Breast epithelium (tissue), 4 donors: ENCODE measurements at places on chromosomes 4 and X. TPM values are rescaled to one million over a fixed set of nuclear protein-coding genes. Genes with fewer than 3 reads are reported as not detected.

Gene ODAPH
- not detected for total RNA-seq

Gene ARAP2
- 21.3 TPM for total RNA-seq

Gene RAB9B
- total RNA-seq = 1.9 TPM

- no peak overlapping the region for H3K4me3 ChIP-seq
- no peak for DNase-seq
- no peaks in the 10 kb centered on the region for H3K4me1 ChIP-seq
- no peaks in the 10 kb centered on the region for H3K36me3 ChIP-seq
These were observed 1566.5 kb upstream of the PCDH7 start for GRCh38 chr4:29153642-29154041.

DNA sequence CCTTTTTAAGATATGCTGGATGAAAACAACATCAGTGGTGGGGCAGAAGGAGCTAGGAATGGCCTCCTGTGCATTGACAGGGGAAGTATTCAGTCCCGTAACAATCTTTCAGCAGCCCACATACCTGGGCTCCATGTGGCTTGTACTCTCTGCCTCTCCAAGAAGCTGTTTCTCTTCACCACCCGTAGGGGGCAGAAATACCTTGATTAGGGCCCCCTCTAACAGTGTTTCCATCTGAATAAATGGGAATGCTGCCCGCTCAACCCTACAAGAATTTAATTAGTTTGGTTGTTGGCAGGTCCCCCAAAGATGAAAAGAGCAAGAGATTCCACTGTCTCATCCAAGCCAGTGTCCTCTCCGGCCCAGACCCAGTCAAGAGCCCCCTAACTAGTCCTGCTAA lies 155.2 kb downstream of the SMIM20 start:
- H3K4me3 ChIP-seq = no peak overlapping the region
- DNase-seq = no peak
- no peaks in the 10 kb centered on the region for H3K27me3 ChIP-seq

DNA sequence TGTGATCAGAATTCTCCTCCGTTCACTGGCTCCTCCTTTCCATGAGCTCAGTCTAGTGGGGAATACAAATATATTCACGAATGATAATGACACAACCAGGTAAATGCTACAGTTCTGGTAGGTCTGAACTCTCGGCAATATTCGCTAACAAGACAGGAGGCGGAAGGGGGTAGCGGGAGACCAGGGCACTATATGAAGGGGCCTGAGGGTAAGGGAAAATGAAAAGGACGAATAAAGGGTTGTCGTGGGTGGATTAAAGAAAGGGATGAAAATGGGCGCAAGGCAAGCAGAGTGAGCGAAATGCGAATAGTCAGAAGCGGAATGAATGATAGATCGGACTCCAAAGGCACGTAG lies 743 bp downstream of the NKAP start:
- H3K27ac ChIP-seq = peak overlapping the region; percentile 92
- H3K27me3 ChIP-seq = peaks cover 1% of the 10 kb centered on the region
- no peaks in the 10 kb centered on the region for H3K4me1 ChIP-seq
- H3K4me3 ChIP-seq = peak overlapping the region; percentile 70
- H3K36me3 ChIP-seq = no peaks in the 10 kb centered on the region

DNA sequence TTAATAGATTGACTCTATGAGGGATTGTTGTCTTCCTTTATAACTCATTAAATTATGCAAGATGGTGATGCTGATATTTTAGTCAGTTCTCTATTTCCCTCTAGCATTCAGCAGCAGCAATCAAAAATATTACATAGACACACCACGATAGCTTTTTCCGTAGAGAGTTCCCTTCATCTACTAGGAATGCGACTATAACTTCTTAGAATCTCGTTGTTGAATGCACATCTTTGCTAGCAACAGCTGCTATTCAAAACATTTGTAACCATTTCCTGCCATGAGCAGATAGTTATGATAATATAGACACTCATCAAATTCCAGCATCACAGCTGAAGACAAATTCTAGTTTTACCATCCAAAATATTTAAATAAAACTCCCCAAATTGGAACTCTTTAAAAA lies 147.4 kb upstream of the FGF13 start:
- H3K27me3 ChIP-seq = peaks cover 11% of the 10 kb centered on the region
- no peak overlapping the region for H3K27ac ChIP-seq
- no peak for DNase-seq
- H3K4me1 ChIP-seq = no peaks in the 10 kb centered on the region
- H3K4me3 ChIP-seq = no peak overlapping the region

Gene LRCH2
- total RNA-seq = 3.9 TPM

DNA sequence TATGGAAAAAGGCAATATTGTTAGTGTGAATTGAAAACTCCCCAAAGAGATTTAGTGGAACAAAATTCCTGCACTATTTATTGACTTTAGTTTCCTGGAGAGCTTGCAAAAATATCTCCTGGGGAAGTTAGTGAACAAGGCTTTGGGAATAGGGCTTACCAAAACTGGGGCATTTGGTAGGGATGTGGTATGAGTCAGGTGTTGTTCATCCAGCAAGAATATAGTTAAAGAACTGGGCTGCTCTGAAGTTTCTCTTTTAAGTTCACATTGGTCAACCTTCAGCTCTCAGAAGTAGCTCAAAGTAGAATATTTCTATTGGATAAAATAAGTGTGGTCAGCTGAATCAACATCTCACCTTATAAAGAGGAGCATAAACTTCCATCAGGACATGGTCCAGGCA lies 185.0 kb downstream of the CPE start:
- no peaks in the 10 kb centered on the region for H3K27me3 ChIP-seq
- no peaks in the 10 kb centered on the region for H3K4me1 ChIP-seq
- H3K36me3 ChIP-seq = no peaks in the 10 kb centered on the region
- no peak overlapping the region for H3K4me3 ChIP-seq

Gene LAMTOR3
- total RNA-seq = 79.3 TPM

Gene BEX5
- total RNA-seq = 3.3 TPM

Gene SSX1
- total RNA-seq = not detected

GRCh38 chr4:107834241-107834794 lies 9.6 kb downstream of the SGMS2 start:
- H3K27me3 ChIP-seq = no peaks in the 10 kb centered on the region
- no peak overlapping the region for H3K27ac ChIP-seq
- no peaks in the 10 kb centered on the region for H3K4me1 ChIP-seq
- H3K4me3 ChIP-seq = no peak overlapping the region
- no peak for DNase-seq

- H3K27me3 ChIP-seq = no peaks in the 10 kb centered on the region
- H3K36me3 ChIP-seq = no peaks in the 10 kb centered on the region
- no peaks in the 10 kb centered on the region for H3K4me1 ChIP-seq
- no peak overlapping the region for H3K4me3 ChIP-seq
- no peak overlapping the region for H3K27ac ChIP-seq
These were observed 28.3 kb upstream of the CFAP299 start for GRCh38 chr4:80307183-80307735.

Gene CXCL10
- total RNA-seq = 1.2 TPM

DNA sequence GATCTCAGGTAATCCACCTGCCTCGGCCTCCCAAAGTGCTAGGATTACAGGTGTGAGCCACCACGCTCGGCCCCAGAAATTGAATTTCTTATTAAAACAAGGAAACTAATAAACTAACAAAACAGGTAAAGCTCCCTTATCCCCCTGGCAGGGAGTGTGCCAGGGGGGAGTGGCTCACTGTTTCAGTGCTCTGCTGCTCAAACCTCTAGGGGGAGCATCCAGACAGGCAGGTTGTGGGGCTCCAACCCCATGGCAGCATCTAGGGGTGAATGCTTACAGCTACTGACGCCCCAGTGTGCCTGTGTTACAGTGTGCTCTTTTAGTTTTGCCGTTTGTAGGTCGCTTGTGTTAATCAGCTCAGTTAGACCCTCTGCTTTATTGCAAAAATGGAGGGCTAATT lies 605.0 kb downstream of the GABRG1 start:
- no peak for DNase-seq
- no peaks in the 10 kb centered on the region for H3K4me1 ChIP-seq
- no peak overlapping the region for H3K27ac ChIP-seq
- H3K4me3 ChIP-seq = no peak overlapping the region
- no peaks in the 10 kb centered on the region for H3K27me3 ChIP-seq

DNA sequence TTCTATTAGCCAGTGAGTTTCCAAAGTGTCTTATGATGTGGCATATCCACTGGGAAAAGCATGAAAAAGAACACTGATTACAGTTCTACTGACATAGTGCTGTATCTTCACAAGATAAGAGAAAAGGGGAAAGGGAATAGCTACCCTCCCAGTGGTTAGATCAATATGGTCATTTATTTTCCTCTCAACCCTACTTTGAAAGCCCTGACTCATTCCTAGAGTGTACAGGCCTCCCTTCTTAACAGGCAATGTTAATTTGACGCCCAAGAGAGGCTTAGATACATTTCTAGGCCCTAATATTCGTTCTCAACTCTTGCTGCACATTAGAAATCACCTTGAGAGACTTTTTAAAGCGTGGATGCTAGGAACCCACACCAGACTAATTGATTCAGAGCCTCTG lies 20.4 kb upstream of the BRS3 start:
- H3K36me3 ChIP-seq = no peaks in the 10 kb centered on the region
- peaks cover 26% of the 10 kb centered on the region for H3K27me3 ChIP-seq
- no peaks in the 10 kb centered on the region for H3K4me1 ChIP-seq
- H3K27ac ChIP-seq = no peak overlapping the region
- no peak overlapping the region for H3K4me3 ChIP-seq

GRCh38 chr4:38302910-38303309 lies 342.7 kb downstream of the PTTG2 start:
- H3K36me3 ChIP-seq = no peaks in the 10 kb centered on the region
- H3K4me3 ChIP-seq = no peak overlapping the region
- H3K4me1 ChIP-seq = no peaks in the 10 kb centered on the region
- no peaks in the 10 kb centered on the region for H3K27me3 ChIP-seq
- no peak for DNase-seq

Gene TAF7L
- total RNA-seq = not detected

- no peak overlapping the region for H3K4me3 ChIP-seq
- no peaks in the 10 kb centered on the region for H3K36me3 ChIP-seq
- DNase-seq = no peak
These were observed 13.3 kb upstream of the DUSP9 start for GRCh38 chrX:153633607-153634180.
